CD8-positive, alpha-beta memory T cell (primary cell): ENCODE measurements at places on chromosomes 2 and 18. TPM values are rescaled to one million over a fixed set of nuclear protein-coding genes. Genes with fewer than 3 reads are reported as not detected.

Gene SLC8A1
- total RNA-seq: 0.15 TPM

Gene DOK6
- not detected for total RNA-seq

Gene DPP4
- 14.6 TPM for total RNA-seq

Gene ATIC
- total RNA-seq: 298 TPM

Gene STPG4
- total RNA-seq: not detected

Gene CXCR1
- total RNA-seq: not detected

DNA sequence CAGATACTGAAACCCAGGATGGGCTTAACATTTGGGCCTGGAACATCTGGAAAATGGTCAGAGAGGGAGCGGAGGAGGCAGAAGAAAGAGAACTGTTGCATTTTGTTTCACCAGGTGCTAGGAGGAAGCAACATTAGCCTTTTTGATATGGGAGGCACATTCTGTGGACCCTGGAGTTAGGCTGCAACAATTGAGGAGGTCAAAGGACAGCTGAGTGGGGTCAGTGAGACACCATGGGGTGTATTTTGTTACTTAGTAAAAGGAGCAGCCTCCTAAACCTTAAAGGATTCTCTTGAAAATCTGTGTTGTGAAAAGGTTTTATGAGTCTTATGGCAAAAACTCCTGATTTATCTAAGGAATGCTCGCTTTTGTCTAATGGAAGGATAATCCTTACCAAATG, 124.9 kb downstream of the GREB1L start:
- no peak for DNase-seq

DNA sequence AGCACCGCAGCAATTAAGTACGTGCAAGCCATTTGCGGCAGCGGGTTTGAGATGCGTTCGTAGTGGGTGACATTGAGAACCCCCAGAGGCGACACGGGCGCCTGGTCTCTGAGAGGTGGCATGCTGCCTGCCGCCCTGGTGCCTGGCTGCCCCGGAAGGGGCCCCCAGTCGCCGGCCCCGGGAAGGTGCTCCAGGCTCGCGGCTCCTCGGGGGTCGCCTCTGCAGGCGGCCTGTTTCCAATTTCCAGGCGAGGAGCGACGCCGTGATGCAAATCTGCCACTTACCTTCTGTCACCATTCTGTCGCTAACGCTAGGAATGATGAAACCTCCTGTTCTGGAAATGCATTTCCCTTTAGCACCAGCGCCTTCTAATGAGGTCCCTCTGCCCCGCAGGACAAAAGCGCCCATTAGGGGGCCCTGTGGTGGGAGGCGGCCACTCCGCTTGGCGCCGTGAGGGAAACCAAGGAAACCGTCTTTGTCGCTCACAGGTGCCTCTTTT, 13.0 kb downstream of the KIF5C start:
- DNase-seq: no peak

DNA sequence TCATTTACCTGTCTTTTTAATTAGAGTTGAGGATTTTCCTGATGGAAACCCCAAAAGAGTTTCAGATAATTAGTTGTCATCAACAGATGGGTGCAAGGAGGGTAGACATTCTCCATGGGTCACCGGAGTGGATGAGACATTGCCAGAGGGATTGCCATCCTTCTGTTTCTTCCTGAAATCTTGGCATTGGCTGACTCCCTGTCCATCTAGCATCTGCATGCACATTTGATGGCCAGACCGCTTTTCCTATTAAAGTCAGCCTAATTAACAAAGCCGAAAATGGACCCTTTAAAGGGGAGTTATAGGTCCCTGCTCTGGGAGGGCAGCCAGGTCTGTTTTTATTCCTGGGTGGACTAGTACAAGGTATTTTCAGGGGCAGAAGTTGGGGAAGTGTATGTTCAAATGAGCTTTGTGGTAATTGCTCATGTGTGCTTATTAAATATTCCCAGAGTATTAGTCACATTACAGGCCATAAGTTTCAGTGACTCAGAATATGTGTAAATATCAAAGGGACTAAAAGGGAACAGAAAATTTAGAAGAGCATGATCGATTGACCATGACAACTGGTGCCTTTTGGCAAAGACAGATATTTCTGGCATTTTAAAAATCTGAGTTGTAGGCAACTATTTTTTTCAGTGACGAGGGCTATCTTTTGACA, 209.8 kb downstream of the PHLPP1 start:
- no peak for DNase-seq

DNA sequence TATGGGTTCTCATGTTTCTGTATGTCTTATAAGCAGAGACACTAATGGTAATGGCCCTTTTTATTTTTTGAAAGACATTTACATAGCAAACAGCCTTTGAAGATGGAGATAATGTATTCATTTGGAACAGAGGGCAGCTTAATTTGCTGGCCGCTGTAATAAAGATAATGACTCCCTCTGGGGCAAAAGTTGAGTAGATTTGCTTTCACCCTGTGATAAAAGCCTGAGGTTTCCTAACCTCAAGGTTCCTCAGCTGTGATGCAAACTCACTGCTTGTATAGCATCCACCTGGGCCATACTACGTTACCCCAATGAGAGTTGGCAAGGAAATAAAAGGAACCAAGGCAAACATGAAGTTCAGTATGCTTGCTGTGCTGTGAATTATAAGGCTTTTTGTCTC, 54.8 kb downstream of the TEX51 start:
- DNase-seq: no peak

DNA sequence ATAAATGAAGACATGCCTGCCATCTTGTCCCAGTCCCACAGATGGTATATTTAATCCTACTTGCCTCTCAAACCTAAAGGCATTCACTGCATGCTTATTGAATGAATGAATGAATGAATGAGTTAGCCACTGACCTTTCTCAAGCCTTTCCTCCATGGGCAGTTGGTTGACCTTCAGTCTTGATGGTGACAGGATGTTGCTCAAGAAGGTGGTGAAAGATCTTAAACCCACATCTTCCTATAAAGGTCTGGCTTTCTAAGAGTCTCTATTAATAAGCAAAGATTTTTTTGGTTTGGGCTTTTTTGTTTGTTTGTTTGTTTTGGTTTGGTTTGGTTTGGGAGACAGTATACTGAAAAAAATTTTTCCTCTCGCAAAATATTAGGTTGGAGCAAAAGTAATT, 41.7 kb downstream of the KIAA2012 start:
- DNase-seq: no peak

DNA sequence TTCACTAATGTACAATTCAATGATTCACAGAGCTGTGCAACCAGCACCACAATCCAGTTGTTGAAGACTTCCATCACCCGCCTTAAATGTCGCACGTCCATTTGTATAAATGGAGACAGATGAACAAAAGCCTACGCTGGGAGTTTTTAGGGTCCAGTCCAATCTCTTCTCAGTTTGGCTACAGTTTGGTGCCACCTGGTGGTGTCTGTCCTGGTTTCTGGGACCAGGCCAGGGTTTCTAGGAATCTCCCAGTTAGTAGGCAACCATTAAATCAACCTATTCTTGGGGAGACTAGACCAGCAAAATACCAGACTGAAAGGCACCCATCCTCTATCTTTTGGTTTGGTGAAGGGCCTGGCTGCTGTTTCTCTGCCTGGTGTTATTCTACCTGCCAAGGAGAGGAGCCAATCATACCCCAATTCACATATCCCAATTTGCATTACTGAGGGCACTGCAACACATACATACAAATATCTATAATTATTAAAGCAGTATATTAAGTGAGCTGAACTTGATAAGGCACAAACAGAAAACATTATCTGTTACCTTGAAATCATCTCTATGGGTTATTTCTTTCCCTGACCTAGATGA, 3.2 kb upstream of the DDX1 start:
- DNase-seq: no peak
